Adrenal gland (tissue), 19 donors: ENCODE measurements at places on chromosomes 1 and 21.

DNA sequence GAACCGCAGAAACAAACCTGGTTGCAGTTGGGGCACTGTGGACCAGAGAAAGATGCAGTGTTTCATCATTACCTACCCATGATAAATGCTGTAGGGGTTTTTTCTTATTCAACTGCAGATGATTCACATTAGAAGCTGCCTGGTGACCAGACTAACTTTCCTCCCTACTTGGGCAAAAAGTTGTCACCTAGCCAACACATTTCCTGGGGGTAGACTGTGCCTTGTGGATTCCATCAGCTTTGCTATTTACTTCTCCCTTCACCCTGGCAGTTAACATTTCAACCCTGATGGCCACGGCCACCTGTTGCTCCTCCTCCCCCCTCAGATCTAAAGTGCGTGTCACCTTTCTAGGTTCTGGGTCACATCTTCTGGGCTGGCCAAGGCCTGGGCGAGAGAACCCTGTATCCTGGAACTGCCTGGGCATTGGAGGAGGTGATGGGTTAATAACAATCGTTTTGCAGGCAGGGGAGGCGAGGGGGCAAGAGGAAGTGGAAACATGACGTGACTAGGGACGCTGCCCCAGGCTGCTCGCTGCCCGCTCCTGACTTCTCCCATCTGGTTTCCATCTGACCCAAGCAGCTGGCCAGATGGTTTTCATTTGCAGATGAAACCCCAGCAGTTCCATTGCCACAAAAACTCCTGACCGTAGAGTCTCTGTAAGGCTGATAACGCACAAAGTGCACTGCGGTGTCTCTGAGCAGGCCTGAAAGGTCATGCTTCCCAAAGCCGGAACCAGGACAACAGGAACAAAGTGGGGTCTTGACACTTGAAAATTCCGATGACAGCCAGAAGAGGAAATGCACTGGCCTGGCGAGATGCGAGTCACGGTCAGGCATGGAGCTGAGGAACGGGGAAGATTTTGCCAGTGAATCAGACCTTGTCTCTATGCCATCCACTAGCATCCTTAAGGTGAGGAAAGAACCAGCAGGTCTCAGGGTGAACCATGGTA, 36.6 kb downstream of the CAPZB start:
- peaks cover 45% of the 10 kb centered on the region for H3K4me1 ChIP-seq
- peak overlapping the region; percentile 96 for H3K27ac ChIP-seq
- no peak overlapping the region for H3K4me3 ChIP-seq
- DNase-seq, result no peak

DNA sequence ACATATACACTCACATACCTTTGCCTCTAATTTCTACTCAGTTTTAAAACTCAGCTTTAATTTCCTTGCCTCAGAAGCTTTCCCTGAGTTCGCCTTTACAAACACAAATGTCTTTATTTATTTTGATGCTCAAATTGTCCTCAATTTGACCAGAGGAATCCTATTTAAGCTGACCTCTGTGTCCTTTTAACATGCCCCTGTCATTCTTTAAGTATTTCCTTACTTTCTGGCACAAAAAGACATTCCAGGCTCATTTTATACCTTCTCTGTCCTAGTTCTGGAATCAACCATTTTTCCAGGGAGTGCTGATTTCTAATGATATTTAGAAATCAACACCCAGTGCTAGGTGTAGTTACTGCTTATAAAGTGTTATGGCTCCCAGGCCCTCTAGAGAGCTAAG, 82.5 kb downstream of the OSBPL9 start:
- H3K4me1 ChIP-seq, result peaks cover 8% of the 10 kb centered on the region
- H3K27me3 ChIP-seq, result no peaks in the 10 kb centered on the region

- H3K36me3 ChIP-seq, result no peaks in the 10 kb centered on the region
- no peak overlapping the region for H3K4me3 ChIP-seq
- peaks cover 61% of the 10 kb centered on the region for H3K4me1 ChIP-seq
- H3K27ac ChIP-seq, result peak overlapping the region; percentile 99
- DNase-seq, result no peak
These were observed 53.2 kb upstream of the SYNC start for GRCh38 chr1:32755810-32756159.

GRCh38 chr1:182149411-182149965, 88.0 kb upstream of the ZNF648 start:
- H3K4me3 ChIP-seq, result no peak overlapping the region
- H3K27ac ChIP-seq, result peak overlapping the region; percentile 54
- no peaks in the 10 kb centered on the region for H3K36me3 ChIP-seq
- peaks cover 4% of the 10 kb centered on the region for H3K4me1 ChIP-seq
- no peaks in the 10 kb centered on the region for H3K27me3 ChIP-seq
- peak; percentile 47 for DNase-seq

DNA sequence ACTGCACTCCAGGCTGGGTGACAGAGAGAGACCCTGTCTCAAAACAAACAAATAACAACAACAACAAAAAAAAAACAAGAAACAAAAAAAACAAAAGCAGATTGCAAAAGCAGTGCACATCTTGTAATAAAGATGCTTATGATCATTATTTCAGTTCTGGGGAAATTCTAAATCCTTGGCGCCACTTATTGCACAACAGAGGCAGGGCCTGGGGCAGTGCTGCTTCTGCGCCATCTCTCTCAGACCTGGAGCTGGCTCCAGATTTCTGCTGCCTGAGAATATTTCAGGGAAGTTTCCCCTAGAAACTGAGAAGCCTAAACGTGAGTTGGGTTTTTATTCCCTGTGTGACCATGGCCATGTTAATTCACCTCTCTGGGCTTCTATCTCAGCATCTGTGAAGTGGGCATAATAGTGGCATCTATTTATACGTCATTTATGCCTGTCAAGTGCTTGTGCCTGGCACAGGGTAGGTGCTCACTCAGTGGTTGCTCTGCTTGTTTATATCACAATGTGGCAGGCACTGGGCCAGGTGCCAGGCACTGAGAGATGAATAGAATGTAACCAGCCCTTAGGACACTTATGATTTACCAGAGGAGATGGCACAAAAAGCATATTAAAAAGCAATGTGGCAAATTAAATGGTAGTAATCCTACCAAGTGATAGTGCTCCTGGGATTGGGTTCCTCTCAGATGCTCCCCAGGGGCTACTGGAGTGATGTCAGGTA, 67.9 kb downstream of the MDM4 start:
- no peak overlapping the region for H3K4me3 ChIP-seq
- H3K27me3 ChIP-seq, result no peaks in the 10 kb centered on the region
- no peaks in the 10 kb centered on the region for H3K4me1 ChIP-seq
- DNase-seq, result no peak
- H3K36me3 ChIP-seq, result no peaks in the 10 kb centered on the region
